ENCODE measurements at places on chromosomes 5 and 9. TPM values are rescaled to one million over a fixed set of nuclear protein-coding genes. Genes with fewer than 3 reads are reported as not detected.
A peak's percentile ranks its signal among the peaks of the same experiment; 100 is the strongest.

DNA sequence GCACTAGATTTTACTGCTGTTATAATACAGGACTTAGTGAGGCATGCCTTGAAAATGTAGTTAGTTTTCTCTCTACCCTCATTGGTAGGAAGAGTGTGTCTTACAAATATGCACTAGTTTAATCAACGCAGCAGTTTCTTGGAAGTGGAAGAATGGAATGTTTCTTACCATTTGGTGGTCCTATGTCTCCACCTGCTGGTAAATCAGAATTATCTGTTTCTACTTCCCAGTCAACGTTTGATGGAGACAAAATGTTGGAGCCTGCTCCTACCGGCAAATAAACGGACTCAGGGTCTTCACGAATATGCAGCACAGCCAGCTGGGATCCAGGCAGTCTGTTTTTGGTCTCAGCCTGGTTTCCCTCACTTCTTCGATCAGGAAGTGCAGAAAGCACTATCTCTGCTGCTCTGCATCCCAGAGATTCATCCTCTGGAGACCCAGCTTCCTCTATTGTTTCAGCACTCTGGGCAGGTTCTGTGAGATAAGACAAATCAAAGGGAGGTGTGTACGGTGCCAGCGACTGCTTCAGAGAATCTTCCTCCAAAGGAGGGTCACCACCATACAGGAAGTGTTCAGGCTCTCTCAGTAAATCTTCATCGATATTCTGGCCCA, 59.5 kb upstream of the PCA3 start:
- no peak for DNase-seq

DNA sequence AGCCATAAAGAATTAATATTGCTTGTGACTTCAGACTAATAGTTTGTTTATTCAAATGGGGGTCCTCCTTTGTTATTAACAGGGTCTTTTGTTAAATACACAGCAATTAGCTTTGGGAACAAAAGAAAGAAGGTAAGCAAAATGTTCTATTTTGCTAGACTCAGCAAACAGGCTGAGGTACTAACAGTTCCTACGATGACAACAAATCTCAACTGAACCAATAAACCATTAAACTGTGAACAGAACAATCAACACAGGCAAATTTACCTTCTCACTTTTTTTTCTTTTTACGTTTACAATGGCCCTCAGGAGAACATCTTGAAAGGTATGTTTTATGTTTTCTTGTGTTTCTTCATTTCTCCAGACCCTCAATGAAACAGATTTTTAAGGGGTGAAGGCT, 207.2 kb downstream of the NFIB start:
- DNase-seq, result no peak

- peak; percentile 55 for DNase-seq
Measured at GRCh38 chr9:100216178-100216787, 117.2 kb downstream of the INVS start.

DNA sequence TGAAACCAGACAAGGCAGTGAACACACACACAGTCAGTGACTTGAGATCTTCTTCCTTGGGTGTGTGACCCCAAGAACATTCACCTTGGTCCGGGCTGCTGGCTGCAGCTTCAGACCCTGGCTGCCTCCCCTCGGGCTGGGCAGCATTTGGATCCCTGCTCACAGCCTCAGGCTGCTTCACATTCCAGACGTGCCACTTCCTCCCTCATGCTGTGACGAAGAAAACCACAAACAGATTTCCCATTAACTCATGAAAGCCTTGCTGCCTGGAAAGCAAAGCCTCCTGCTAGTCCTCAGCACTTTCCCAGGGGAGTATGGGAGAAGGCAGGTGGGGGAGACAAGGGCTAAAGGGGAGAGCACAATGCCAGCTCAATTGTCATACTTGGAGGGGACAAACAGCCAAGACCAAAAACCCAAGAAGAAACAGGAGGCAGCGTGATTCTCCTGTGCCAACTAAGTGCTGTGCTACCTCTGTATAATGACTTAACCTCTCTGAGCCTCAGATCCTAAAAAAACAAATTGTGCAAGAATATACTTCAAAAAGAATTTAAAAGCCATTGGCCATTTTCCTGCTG, 594.6 kb upstream of the BRINP1 start:
- no peak for DNase-seq

TEX48 gene
- total RNA-seq, result not detected

RAI14 gene
- total RNA-seq, result 2.4 TPM

DNA sequence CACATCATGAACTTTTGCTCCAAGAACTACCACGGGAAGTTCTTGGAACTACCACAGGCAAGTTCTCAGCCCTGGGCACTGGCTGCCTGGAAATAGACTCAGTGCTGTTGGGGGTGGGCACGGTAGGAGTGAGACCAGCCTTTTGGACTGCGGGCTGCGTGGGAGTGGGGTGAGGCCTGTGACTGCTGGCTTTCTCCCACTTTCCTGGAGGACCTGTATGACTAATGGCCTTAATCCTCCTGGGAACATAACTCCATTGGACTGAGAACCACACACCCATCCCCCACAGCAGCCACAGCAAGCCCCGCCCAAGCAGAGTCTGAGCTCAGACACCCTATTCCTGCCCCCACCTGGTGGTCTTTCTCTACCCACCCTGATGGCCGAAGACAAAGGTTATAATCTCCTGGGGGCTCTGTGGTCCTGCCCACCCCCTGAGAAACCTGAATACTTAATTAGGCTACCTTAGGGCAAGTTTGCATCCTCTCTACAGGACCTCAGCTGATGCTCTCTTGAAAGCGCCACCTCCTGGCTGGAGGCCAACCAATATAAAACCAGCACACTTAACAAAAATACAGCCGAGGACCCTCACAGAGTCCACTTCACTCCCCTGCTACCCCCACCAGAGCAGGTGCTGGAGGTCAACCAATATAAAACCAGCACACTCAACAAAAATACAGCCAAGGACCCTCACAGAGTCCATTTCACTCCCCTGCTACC, 112.6 kb downstream of the CACNA1B start:
- no peak for DNase-seq

GRCh38 chr9:137417161-137418021, 5.6 kb downstream of the EXD3 start:
- DNase-seq, result peak; percentile 61

OBP2B gene
- not detected for total RNA-seq

DNA sequence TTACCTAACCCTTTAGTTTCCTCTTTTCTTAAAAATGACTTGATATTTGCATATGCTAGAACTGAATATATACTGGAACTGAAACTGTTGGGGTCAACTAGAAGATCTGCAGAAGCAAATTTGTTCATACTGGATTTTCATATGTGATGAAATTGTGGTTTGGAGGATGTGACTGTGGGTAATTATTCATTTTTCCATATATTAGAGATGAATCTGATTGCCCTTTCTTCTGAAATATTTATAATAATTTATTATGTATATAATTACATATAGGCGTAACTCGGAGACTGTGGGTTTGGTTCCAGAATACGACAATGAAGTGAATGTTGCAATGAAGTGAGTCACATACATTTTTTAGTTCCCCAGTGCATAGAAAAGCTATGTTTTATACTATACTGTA, 149.1 kb downstream of the ATP10B start:
- DNase-seq, result no peak
